ENCODE measurements at places on chromosomes 3 and 15. TPM values are rescaled to one million over a fixed set of nuclear protein-coding genes. Genes with fewer than 3 reads are reported as not detected.

GRCh38 chr3:23166845-23167244, 36.3 kb upstream of the UBE2E2 start:
- no peaks in the 10 kb centered on the region for H3K36me3 ChIP-seq
- H3K4me1 ChIP-seq = no peaks in the 10 kb centered on the region
- H3K27me3 ChIP-seq = no peaks in the 10 kb centered on the region
- DNase-seq = no peak
- no peak overlapping the region for H3K4me3 ChIP-seq
- H3K27ac ChIP-seq = no peak overlapping the region

LRRIQ4 gene
- not detected for total RNA-seq

PTX3 gene
- 29.2 TPM for total RNA-seq

ELP6 gene
- total RNA-seq = 22.1 TPM

FBLN2 gene
- 94.3 TPM for total RNA-seq

DNA sequence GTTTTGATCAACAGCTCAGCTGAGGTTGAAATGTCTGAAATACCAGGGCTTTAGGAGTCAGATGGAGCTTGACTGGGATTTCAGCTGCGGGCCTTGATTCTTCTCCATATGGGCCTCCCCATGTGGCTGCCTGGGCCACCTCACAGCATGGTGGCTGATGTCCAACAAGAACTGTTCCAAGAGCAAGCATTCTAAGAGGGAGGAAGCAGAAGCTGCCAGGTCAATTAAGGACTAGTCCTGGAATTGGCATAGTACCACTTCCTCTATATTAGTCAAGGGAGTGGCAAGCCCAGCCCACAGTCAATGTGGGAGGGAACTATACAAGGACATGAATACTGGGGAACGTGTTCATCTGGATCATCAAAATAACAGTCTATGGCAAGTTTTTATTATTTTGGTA, 181.7 kb upstream of the ANKRD28 start:
- DNase-seq = no peak
- no peak overlapping the region for H3K4me3 ChIP-seq
- no peak overlapping the region for H3K27ac ChIP-seq

Data from vagina (tissue), 2 donors.